ENCODE measurements at places on chromosomes 2 and 18.

DNA sequence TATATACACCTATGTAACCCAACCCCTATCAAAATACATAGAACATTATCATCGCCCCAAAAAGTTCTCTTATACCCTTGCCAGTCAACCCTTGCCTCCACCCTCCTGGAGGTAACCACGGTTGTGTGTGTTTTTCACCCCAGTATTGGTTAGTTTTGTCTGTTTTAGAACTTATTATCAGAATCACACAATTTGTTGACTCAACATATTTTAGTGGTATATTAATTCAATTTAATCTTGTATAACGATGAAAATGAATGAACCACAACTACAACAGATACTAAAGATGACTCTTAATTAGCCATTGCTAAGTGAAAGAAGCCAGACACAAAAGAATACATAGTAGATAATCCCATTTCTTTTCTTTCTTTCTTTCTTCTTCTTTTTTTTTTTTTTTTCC, 19.3 kb downstream of the ACOXL start:
- DNase-seq: no peak

- DNase-seq: no peak
Measured at GRCh38 chr18:71673498-71673897, 870.6 kb downstream of the CBLN2 start.

DNA sequence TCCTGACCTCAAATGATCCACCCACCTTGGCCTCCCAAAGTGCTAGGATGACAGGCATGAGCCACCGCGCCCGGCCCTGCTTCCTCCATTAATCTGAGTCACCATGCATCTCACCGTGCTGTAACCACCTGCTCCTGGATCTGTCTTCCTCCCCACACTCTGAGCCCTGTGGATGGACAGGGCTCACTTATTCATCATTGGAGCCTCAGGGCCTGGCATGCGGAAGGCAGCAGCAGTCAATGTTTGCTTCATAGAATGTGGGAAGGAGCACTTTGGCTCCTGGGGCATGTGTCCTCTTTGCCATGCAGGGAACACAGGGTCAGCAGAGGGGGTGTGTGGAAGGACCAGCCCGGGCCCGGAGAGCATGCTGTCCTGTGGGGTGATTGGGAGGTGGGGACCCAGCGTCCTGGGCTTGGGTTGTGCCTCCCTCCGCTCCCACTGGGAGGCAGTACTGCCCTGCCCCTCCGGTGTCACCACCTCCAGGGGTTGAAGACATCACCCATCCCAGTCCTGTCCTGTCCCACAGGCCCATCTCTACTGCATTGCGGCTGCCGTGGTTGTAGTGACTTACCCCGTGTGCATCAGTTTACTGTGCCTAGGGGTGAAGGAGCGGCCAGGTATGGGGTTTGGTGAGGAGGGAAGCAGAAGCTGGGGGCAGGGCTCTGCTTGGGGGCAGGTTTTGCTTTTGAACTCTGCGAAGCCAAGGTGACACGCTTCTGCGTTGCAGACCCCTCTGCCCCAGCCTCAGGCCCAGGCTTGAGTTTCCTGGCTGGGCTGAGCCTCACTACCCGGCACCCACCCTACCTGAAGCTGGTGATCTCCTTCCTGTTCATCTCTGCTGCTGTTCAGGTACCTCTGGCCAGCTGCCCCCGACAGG, 11.5 kb downstream of the MFSD2B start:
- DNase-seq: no peak

DNA sequence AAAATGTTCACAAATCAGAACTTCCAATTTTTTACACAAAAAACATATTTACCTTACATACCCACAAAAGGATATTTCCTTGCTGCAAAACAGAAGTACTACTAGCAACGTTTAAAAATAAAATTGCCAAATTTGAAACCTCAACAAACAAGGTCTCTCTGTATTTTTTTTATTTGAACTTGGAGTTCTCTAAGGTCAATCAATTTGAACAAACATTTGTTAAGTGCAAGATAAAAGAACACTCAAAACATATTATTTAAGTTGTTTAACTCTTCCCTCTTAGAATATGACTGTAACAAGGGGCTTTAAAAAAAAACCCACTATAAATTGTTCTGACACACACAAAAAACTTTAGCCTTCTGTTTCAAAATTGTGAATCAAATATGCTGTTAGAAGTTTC, 29.6 kb downstream of the PNO1 start:
- DNase-seq: no peak
